ENCODE measurements at places on chromosomes 12 and 14.

- no peak for DNase-seq
Observed at GRCh38 chr14:43647302-43647701, 859.8 kb downstream of the FSCB start.

DNA sequence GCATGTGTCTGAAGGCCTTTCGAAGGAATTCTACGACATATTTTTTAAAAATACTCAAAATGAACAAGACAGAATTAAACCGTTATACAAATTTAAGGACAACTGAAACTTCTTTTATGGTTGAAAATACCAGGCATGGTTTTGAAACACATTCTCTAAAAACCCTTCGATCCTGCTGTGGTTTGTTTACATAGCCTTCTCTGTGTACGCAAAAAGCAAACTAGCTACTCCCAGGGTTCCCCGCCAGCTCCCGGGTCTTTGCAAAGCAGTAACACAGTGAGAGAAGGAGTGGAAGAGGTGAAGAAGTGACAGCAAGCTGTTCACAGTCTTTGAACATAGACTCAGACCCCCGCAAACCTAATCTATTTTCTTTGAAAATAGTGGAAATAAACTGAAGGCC, 2.2 kb upstream of the TC2N start:
- DNase-seq: no peak

DNA sequence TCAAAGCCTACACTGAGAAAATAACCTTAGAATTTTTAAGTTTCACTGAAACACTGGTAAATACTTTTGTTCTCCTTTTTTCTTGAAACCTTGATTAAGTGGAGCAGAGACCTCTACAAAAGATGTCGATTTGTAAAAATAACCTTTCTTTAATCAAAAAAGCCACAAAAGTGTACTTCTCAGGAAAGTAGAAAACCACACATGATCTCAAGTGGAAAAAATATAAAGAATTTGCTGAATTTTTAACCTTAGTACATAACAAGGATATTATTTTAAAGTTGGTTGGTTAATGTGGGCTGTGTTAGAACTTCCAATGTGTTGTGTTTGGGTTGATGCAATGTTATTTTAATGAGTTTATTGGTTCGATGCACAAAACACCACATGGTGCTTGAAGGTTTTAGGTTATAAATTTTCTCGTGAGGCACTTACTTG, 8.6 kb downstream of the LGR5 start:
- DNase-seq: no peak

DNA sequence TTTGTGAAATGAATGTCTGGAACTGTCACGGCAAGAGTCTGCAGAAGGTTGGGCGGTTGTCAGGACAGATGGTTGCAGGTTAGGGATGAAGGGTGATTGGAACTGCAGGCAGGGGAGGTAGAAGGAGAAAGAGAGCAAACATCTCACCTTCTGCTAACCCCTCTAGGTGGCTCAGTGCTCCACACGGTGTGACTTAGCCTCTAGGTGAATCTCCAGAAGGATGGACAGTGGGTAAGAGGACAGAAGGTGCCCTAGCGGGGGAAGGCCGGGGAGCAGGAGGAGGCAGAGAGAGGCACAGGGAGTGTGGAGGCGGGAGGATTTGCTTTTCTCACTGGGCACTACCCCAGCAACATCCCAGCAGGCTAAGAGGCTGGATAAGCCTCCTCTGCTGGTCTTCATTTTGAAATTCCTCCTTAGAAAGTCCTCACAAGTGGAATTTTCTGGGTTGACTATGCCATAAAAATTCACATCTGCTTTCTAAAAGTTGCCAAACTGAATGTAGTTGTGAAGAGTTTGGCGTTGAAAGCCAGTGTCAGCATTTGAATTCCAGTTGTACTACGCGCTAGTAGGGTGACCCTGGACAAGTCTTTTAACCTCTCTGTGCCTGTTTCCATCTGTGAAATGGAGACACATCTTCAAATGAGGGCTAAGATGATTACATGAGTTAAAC, 10.7 kb upstream of the GPR68 start:
- DNase-seq: no peak

DNA sequence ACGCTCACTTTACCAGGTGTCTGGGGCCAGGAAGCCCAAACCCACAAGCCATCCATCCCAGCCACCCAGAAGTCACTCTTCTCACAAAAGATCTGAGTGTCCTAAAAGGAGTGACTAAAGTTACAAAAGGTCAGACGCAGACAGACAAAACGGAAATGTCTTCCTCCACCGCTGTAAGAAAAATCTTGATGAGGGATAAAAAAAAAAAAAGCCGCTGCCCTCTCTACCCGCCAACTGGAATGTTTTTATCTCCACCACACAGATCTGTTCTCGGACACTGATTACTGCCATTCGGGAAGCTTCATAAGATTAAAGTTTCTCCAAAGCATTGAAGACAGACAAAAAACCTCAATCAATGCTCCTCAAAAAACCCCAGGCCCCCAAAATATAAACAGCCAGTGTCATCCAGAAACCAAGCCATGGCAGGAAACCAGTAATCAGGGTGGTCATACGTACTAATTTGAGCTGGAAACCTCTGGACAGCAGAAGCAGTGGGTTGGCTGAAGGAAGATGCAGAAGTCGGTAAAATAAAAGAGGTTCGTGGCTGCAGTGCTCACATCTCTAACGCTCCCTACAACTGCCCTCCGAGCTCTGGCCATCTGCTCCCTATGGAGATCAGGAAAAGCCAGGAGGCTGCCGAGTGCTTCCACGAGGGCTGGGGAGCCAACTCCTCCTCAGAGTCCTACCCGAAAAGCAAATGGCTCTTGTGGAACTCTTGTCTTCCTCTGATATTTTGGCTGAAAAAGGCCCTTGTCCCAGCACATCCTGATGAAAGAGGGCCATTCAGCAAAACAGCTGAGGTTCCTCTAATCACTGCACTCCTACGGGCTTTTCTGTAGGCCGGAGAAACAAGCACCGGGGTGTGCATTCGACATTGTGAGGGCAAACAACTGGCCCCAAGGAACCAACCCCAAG, 30.3 kb downstream of the SSH1 start:
- peak; percentile 67 for DNase-seq

DNA sequence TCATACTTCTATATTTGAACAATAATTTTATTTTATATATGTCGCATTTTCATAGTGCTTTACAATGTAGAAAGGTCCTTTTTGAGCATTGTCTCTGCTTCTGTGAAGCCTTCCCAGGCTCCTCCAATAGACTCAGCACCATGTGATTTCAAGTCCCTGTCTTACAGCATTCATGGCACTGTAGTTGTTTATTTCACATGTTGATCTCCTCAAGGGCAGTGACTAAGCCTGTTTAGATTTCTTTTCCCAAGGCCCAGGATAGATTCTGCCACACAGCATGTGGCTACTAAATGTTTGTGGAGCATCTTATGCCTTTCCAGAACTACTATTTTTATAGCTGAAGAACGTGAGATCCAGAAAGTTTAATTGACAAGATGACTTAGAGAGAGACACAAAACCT, 391.7 kb downstream of the TMEM117 start:
- no peak for DNase-seq

DNA sequence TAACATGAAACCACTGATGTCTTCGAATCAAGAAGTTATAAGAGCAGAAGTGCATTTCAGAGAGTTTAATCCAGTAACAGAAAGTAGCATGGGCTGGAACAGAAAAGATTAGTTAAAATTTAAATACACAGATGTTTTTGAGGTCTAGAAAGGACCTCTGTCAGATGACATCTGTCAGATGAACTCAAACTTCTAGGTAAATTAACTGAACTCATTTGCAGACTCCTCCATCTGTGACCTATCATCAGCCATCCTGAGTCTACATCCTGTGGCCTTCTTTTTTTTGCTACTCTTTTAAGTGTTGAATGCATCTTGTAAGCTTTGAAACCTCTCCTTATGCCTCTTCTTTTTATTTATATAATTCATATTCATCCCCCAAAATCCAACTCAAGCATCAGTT, 53.3 kb downstream of the C2CD5 start:
- DNase-seq: no peak

GRCh38 chr12:34404377-34405285, 382.3 kb downstream of the ALG10 start:
- peak; percentile 8 for DNase-seq

DNA sequence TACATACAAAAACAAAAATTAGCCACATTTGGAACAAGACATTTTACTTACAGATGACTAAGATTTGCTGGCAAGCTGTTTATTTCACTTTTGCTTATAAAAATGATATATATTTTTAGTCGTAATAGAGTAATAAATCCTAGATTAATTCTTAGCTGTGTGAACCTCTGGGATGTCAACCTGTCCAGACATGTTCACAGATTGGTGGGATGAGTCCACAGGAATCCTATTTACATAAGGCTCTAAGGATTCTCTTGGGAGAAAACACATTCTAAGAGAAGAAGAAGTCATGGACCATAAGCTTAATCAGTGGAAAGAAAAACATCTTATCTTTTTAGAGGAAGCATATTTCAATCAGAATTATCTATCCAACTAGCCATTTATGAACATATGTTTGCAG, 797.4 kb downstream of the C12orf50 start:
- DNase-seq: no peak

GRCh38 chr12:125064492-125064891, 743 bp upstream of the AACS start:
- no peak for DNase-seq

- no peak for DNase-seq
Observed at GRCh38 chr14:68394764-68395143, 398.1 kb downstream of the ZFP36L1 start.

- DNase-seq: peak; percentile 31
Observed at GRCh38 chr12:1907652-1908611, 10.5 kb downstream of the CACNA2D4 start.

GRCh38 chr14:52314595-52315354, 663 bp downstream of the PTGER2 start:
- peak; percentile 39 for DNase-seq

GRCh38 chr12:111596985-111597830, 1.9 kb downstream of the ATXN2 start:
- peak; percentile 52 for DNase-seq

- DNase-seq: no peak
Observed at GRCh38 chr12:32034045-32034444, 72.6 kb upstream of the BICD1 start.

DNA sequence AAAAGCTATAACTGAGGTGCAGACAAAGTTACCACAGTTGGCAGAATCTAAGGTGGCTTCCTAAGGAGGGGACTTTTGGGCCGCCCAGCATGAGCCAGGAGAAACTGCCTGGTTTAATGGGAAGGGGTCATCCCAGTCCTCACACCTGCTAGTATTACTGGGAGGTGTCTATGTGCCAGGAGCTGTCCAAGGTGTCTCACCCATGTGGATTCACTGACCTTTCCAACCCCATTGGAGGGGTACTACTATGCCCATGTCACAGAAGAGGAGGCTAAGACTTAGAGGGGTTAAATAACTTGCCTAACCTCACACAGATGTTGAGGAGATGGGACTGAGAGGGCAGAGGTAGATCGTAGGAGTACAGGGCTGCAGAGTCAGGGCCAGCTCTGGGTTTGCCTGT, 10.2 kb downstream of the ABCB9 start:
- DNase-seq: no peak

DNA sequence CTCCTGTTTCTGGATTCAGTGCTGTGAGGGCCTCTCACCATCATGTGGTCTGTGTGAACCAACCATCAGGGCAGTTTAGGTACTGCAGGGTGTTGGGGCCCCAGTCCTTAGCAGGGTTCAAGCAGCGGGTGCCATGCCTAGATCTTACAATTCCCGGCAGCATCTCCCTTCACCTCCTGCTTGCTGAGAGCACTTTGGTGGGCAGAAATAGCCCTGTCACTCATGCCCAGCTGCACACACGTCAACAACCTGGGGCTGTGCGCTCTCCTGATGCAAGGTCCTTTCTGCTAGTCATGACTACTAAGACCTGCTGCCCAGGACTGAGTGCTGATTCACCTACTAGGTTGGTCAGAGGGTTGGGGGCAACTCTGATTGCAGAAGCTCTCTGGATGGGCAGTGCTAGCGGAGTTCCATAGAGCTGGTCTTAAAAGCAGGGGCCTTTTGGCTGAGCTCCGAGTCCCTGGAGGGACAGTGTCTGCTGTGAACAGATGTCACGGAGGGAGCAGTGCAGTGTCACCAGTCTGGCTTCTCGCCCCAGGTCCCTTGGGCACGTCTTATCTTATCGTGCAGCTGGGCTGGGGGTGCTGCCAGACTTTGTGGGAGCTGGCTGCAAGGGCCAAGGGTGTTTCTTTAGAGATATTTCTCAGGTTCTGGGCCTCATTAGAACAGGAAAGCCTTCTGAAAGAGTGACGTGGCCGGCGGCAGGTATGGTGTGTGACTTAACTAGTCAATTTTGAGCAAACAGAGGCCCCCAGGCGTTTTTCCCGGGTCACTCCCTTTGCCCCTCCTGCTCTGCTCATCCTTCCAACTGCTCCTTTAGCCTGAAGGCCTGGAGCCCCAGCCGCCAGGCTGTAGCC, 71.8 kb downstream of the NINJ2 start:
- no peak for DNase-seq

GRCh38 chr14:105168496-105168978, at the start of gene JAG2:
JAG2 (minus strand) TSS chr14:105168776; CDS start chr14:105168420, 356 bp downstream.
- DNase-seq: no peak

- no peak for DNase-seq
Observed at GRCh38 chr14:98444077-98444476, 827.9 kb downstream of the BCL11B start.

DNA sequence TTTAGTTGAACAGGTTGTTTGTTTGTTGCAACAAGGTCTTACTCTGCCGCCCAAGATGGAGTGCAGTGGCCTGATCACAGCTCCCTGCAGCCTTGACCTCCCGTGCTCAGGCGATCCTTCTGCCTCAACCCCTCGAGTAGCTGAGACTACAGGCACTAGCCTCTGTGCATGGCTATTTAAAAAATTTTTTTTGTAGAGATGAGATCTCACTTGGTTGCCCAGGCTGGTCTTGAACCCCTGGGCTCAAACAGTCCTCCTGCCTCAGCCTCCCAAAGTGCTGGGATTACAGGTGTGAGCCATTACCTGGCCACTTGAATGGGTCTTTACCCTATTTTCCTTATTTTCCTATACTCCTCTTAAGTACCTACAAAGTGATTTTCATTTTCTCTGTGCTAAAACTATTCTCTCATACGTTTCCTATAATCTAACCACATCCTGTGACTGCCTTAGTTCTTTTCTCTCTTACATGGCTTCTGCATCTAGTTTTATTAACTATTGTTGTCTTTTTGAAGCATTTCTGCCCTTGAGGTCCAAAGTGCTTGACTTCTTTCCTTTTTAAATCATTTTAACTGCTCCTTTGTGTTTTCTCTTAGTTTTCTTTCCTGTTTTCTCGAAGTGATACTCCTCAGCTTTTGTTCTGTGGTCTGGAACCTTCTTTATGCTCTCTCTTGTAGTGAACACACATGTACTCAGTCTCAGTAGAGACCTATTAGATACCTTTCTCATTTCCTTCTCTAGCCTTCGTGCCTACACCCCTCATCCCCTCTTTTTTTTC, 14.1 kb downstream of the GPX2 start:
- no peak for DNase-seq

- DNase-seq: no peak
Observed at GRCh38 chr14:77143071-77143470, 1.5 kb upstream of the ZDHHC22 start.

Data from left hindlimb (tissue), 1 donor.